ENCODE measurements at places on chromosomes 12 and 14.
A peak's percentile ranks its signal among the peaks of the same experiment; 100 is the strongest.

GRCh38 chr12:99767809-99768208 is 120.3 kb downstream of the GARIN6 start:
- DNase-seq = no peak

DNA sequence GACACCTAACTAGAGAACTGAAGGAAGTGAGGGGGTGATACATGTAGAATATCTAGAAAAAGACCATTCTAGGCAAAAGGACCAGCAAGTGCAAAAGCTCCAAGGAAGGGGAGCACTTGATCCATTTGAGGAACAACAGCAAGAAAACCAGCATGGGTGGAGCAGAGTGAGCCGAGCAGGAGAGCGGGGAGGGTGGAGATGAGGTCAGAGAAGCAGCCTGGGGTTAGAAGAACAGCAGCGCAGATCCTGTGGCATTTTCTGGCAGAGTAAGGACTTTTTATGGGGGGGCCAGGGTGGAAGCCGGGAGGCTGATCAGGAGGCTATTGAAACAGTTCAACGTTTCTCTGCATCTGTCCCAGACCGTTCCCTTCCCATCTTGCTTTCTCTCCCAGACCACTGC is 24.5 kb upstream of the TMCC3 start:
- DNase-seq = no peak

GRCh38 chr14:80538633-80539375 is 327.5 kb upstream of the DIO2 start:
- DNase-seq = no peak

DNA sequence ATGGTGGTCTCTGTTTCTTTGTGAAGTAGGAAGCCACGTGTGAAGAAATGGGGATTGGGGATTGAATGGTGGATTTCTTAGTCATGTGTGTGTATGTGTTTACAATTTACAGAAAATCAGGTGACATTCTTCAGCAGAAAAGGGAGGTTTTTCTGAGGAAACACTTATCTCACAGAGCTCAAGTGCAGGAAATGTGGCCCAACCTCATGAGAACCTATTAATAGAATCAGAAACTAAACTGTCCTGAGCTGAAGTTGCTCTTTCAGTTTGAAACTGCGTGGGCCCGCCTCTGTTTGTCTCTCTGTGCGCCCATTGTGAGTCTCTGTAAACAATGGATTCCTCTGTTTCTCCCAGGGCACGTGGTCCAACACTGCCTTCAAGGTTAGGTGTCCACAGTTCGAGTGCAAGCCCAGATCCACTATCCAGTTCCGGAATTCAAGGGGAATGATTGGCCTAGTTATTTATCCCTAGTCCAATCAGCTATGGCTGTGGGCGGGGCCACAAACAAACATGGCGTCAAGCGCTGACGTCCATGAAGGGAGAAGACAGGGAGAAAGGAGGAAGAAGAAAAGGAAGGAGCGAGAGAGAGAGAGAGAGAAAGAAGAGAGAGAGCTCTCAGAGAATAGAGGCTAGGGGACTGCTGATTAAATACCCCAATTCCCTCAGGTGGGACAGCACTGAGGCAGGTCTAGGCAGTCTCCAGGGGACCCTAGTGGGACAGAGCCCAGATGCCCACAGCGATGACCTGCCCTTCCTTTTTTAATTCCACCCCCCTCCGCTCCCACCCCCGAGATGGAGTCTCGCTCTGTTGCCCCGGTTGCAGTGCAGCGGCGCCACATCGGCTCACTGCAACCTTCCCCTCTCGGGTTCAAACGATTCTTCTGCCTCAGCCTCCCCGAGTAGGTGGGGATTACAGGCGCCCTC is 31.4 kb upstream of the C12orf76 start:
- DNase-seq = peak; percentile 91

- DNase-seq = no peak
Measured at GRCh38 chr14:104588066-104588857, 8.7 kb downstream of the C14orf180 start.

DNA sequence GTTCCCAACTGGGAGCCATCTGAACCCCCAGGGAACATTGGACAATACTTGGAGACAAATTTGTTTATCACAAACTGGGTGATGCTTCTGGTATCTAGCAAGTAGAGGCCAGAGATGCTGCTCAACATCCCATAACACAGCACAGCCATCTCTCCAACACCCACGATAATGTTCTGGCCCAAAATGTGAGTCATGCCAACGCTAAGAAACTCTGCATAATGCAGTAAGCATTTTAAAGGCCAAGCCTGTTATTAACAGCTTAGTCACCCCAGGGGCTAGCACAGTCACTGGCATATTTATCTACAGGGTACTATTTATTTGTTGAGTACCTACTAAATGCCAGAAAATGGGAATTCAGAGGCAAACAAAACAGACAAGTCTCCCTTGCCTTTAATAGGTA is 873.1 kb upstream of the TMEM132C start:
- no peak for DNase-seq

DNA sequence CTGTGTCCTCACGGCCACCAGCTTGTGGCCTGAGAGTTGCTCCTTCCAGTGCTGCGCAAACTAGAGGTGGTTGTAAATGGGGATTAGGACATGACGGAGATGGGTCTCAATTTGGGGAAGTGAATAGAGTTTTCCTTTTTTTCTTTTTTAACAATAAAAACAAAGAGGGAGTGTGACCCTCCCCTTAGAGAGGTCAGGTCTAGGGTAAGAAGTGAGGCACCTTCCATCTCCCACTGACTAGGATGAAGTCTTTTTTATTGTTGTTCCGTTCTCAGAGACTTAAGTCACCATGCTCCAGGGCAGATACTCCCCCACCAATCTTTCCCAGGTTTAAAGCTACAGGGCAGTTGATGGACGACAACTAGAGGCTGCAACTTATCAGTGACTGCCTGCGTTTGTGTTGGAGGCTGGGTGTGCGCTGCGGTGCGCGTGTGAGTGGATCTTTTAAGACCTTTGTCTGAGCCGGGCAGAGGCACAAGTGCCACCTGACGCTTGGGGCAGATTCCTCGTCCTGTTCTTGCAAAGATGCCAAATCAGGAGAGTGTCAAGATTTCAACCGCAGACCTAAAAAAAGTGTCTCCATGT is 2.1 kb upstream of the GSC start:
- DNase-seq = no peak

DNA sequence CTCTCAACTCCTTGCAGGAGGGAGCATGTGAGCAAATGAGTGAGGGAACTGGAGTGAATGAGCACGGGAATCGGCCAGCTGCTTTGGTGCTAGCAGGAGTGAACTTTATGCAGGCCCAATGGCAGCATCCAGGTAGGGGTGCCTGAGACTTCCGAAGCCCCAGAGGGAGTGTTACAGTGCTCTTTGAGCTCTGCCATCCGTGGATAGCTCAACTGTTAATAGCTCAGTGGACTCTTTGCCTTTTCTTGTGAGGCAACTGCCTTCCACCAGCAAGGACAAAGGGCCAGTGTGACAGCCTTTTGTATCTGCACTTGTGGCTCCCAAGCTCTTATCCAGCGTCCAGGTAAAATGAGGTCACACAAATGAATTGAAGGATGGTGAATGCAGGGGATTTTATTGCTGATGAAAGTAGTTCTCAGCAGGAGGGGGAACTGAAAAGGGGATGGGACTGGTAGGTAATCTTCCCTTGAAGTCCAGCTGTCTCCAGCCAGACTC is 12.9 kb downstream of the CREBL2 start:
- no peak for DNase-seq

DNA sequence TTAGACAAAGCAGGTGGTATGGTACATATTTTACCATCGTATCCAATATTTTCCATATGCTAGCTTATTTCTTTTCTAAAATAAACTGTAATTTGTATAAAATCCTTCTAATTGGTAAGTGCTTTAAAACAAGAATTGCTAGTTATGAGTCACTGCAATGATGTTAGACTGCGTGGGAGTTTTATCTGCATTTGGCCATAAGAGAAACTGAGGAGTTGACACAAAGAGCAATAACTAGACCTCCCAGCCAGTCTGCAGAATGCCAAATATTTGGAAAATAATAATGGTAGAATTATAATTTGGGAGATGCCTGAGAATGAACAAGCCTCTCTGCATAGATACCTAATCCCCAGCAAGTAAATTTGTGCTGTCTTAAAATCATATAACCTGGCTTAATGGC is 61.7 kb upstream of the PTPRR start:
- no peak for DNase-seq

GRCh38 chr12:120741476-120742421 is 16.1 kb downstream of the ACADS start:
- DNase-seq = no peak

GRCh38 chr12:44088647-44089046 is 252.8 kb downstream of the TMEM117 start:
- DNase-seq = no peak

DNA sequence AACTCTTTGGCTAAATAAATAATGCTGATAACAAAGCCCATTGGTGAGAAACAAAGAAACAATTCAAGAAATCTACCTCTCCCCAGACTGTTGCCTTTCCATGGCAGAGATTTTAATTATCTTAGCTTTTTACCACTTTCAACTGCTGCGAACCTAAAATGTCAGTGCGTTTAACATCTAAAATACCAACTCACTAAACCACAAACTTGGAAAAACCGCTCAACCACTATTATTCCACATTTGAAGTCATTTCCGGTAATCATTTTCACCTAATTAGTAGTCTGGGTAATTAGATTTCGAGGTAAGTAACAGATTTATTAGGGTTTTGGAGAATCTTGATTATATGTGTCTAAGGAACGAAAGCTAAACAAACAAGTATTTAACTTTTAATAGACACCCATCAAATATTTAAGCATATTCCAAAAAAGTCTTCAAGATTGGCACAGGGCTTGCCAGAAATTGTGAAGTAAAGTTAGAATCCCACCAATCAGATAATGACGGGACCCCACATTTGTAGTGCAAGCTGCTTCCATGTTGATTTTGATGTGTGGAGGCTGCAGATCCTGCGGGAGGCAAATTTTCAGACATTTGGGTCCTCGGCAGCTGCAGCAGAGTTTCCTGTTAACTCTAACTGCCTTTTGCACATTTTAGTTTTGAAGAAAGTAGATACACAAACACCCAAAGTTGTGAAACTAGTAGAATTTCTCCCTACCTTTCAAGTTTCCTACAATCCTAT is 4.1 kb downstream of the OTX2 start:
- no peak for DNase-seq

DNA sequence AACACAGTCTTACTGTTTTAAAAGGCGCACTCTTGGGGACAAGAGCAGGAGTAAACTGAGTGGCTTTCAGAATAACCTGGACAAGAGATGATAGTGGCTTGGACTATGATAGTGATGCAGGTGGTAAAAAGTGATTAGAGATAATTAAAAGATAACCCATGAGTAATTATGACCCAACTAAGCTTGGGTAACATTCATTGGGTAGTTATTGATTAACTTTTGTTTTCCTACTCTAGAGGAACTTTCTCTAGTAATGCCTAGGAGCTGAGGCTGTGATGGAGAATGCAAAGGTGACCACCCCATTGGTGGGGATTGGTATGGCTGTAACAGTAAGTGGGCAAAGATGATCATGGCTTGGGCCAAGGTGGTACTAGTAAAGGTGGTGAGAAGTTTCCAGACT is 22.3 kb upstream of the FRS2 start:
- no peak for DNase-seq

GRCh38 chr12:58301038-58301729 is 359.8 kb downstream of the ATP23 start:
- DNase-seq = no peak

GRCh38 chr12:90965204-90965603 is 10.2 kb upstream of the CCER1 start:
- DNase-seq = no peak

GRCh38 chr12:49662998-49663843 is 39.9 kb downstream of the PRPF40B start:
- peak; percentile 90 for DNase-seq

- DNase-seq = no peak
Measured at GRCh38 chr12:110533607-110534006, 31.5 kb downstream of the RAD9B start.

- no peak for DNase-seq
Measured at GRCh38 chr12:132187646-132188450, 43.6 kb downstream of the NOC4L start.

DNA sequence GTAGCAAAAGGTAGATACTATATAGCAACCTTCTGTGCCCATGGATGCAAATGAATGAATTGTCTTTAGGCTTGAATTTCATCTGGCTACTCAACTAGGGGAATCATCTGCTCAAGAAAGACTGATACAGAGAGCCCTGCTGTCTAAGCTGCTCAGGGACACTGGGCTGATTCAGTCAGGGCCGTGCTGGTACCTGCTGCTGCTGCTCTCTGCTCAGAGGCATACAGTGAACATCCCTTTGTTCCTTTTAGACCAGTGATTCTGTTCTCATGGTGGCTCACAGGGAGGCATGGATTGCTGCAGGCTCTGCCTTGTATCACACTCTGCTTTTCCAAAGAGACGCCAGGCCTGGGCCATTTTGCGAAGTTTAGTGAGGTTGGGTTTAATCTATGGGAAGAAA is 14.1 kb downstream of the EIF2B2 start:
- no peak for DNase-seq

- no peak for DNase-seq
Measured at GRCh38 chr12:109872-110271, 43.3 kb downstream of the IQSEC3 start.

DNA sequence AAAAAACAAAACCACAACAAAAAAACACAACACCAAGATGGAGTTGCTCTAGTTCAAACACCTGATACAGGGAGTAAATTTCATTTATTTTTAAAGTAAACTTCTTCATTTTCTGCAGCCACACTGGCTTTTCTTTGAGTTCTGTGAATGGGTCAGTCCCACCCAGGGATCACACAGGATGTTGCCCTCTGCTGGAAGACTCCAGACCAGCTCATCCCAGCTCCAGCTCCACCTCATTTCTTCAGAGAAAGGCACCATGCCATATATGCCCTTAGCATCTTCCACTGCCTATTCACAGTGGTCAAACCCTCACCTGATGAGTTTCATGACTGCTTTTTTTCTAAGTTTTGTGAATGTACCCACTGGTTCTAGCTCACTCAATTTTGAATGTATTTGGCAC is 8.0 kb downstream of the GLIPR1 start:
- peak; percentile 52 for DNase-seq

DNA sequence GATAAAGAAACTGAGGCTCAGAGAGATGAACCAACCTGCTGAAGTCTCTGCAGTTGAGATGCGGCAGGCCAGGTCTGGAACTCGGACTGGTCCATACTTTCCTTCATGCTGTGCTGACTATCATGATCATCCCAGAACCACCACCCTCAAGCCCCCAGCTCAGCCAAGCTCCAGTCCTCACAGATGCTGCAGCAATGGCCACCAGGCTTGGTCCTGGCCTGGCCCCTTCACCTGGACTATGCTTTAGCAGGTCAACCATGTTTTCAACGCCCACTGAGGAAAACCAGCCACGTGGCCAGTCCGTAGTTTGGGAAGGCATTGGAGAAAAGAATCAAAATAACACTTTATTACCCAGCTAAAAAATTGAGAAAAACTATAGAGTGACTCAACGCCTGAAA is 1.4 kb downstream of the GPR68 start:
- DNase-seq = no peak

DNA sequence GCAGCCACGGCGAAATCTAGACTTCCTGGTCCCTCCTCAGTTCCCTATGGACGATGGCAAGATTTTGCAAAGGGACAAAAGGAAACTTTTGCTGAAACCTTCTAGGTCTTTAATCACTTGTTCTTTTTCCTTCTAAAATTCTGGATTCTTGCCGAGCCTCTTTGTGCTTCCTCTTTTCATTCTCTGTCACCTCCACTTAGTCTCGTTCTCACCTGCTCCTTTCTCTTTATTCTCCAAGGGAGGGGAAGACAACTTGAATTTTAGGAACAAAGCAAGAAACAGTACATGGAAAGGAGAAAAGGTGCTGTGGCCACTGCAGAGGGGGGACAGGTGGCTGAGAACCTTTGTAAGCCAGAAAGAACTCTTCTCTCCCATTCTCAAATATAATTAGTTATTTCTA is 194.8 kb downstream of the CACNA1C start:
- no peak for DNase-seq

All from activated CD8-positive, alpha-beta memory T cell treated with anti-CD3 and anti-CD28 coated beads, Interleukin-2, amount 10 ng/mL, durations not matched to agents 7 days and 5 days (primary cell).